ENCODE measurements at places on chromosomes 7 and 10.

GRCh38 chr7:25059576-25059975 lies 65.5 kb downstream of the CYCS start:
- DNase-seq, result no peak

GRCh38 chr7:1475991-1476390 lies 16.7 kb upstream of the MICALL2 start:
- DNase-seq, result no peak

GRCh38 chr10:79979976-79980687 lies 31.2 kb upstream of the SFTPD start:
- DNase-seq, result no peak

GRCh38 chr10:48749254-48749787 lies 64.6 kb downstream of the WDFY4 start:
- DNase-seq, result no peak

GRCh38 chr7:104664648-104665047 lies 336.2 kb downstream of the LHFPL3 start:
- DNase-seq, result no peak
